ENCODE measurements at places on chromosomes 2 and 18.

GRCh38 chr18:48815581-48816324, 135.0 kb downstream of the SMAD7 start:
- DNase-seq: no peak

DNA sequence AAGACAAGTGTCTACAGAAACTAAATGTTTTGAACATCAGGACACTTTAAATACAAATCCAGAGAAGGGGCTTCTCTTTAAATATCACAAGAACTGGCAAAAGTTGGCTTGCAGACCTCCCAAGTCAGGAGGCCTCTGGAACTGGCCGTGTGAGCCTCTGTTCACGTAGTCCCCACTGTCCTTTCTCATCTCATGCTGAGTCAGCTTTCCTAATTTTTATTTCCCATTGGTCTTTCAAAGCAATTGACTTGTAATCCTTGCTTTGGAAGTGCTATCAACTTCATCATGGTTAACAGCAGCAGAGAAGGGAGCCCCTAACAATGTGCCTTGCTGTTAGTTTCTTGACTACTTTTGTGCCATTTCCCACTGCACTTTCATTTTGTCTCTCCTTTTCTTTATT, 303.3 kb downstream of the DPP10 start:
- DNase-seq: no peak

DNA sequence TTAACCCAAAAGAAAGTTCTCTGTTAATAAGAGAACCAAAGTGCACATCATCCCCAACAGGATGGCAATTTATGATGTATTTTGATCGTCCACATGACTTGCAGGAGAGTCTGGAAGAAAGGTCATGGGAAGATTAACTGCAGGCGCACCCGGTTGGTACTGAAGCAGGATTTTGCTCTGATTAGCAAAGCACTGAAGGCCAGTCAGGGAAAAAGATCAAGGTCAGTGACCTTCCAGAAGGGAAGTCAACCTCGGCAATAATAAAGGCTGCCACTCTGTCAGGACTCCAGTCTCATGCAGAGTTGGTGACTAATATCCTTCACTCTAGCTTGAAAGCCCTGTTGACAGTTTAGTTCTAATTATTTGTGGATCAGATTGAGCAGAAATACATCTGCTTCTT, 432.7 kb upstream of the RAB12 start:
- no peak for DNase-seq

- DNase-seq: no peak
Measured at GRCh38 chr2:158484892-158485556, 28.3 kb downstream of the PKP4 start.

DNA sequence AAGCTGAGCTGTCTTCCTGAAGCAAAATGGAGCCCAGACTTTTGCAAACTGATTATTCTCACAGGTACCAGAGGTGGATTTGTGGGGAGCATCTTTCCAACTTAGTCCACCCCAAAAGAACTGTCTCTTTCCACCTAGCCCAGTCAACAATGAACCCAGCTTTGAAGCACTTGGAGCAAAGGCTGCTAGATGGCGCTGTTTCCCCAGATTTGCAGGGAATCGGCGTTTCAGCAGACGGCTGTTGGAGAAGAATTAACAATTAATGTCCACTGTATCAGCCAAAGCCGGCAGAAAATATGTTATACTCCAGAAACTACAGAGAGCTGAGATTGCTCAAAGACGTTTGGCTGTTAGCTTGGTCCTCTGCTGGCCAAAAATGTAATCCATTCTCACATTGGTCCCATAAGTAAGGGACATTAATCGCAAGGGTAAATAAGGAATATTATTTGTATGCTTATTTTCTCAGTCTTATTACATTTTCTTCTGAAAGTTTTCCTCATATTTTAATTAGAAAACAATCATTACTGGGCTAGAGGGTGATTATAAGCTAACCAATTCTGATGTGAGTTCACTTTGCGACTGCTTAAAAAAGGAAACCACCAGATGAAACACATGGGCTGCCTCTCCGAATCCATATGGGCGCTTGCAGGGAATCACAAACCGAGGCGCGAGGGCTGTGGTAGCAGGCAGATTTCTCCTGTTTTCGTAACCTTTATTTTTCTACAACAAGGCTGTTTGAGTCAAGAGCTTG, 423.8 kb upstream of the MEX3C start:
- peak; percentile 89 for DNase-seq

- DNase-seq: no peak
Measured at GRCh38 chr2:233003658-233004555, 9.1 kb downstream of the NGEF start.

GRCh38 chr18:22900558-22901238, 32.4 kb upstream of the RBBP8 start:
- DNase-seq: peak; percentile 88

DNA sequence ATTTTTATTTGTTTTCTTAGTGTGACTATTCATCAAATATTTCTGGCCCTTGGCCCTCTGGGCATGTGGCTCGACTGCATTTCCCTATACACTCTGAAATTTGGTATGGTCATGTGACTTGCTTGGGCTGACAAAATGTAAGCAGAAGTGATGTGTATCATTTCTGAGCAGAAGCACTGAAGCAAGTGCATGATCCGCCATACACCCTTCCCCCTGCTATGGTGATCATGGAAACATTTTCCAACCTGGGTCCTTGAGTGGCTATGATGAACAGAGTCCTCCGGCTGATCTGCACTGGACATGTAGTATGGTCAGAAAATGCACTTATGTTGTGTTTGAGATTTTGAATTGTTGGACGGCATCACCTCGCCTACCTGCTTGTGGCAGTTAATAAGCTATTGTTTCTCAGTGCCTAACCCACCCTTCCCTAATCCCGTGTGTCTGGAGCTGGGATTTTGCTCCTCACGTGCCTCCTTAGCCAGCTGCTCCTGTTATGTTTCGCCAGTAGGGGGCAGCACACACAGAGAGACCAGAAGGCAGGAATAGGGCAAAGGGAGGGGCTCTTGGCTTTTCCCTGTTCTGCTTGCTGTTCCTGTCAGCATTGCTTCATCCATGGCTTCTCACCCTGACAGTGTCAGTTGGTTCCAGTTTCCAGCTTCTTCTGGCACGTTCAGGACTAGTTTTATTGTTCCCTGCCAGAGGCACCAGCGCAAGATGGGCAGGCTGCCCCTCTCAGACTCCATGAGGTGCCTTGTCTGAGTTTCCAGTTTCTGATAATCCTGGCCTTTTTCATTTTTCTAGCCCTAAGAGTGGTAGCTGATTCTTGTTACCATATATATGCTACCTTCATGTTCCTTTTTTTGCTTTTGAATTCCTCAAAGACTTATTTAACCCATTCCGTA, 207.4 kb downstream of the ARL6IP6 start:
- DNase-seq: peak; percentile 67

GRCh38 chr2:206962966-206963365, 23.6 kb downstream of the CPO start:
- DNase-seq: no peak

GRCh38 chr2:74857725-74858124, 23.8 kb downstream of the HK2 start:
- DNase-seq: no peak

DNA sequence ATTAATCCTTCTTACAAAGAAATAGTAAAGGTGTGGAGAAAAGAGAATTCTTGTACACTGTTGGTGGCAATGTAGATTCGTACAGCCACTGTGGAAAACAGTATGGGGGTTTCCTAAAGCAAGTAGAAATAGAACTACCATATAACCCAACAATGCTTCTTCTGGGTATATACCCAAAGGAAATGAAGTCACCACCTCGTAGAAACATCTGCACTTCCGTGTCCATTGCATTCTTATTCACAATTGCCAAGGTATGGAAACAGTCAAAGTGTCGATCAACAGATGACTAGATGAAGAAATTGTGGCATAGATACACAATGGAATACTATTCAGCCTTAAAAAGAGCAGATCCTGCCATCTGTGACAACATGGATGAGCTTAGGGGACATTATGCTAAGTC, 93.4 kb upstream of the TGIF1 start:
- no peak for DNase-seq

DNA sequence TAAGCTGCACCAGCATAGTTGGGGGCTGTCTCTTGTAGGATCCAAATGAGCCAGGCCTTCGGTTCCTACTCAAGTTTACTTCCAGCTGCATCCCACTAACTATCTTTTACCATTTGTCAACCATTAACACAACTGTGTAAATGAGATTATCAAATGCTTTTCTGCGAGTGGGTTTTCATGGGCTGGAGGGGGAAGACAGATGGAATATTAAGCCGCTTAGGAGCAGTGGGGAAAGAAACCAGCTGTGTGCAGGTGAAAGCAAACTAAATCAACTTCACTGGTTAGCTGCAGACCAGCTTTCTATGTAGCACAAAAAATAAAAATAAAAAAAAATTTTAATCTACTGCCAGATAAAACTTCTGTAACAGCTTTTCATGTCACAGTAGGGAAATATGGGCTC, 307.3 kb upstream of the FBXO11 start:
- no peak for DNase-seq

DNA sequence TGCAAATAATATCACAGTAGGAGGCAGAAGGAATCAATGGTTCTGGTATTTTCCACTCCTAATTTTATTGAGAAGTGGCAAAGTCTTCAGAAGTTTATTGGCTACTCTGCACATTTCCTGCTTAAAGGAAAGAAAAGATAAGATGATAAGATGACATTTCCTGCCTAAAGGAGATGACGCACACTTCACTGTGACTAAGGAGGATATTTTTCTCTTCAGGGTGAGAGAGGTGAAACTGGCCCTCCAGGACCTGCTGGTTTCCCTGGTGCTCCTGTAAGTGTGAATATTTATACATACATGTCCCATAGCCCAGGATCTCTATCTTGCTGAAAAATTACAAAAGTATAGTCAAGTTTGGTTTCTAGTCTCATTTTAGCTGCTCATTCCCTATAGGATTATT, 27.9 kb downstream of the COL3A1 start:
- DNase-seq: no peak

- peak; percentile 62 for DNase-seq
Measured at GRCh38 chr18:10032331-10033015, 118.7 kb downstream of the VAPA start.

- DNase-seq: peak; percentile 59
Measured at GRCh38 chr2:117771969-117772630, 42.4 kb upstream of the DDX18 start.

GRCh38 chr18:79300413-79300812, 95.3 kb upstream of the NFATC1 start:
- no peak for DNase-seq

GRCh38 chr2:30505500-30506180, 58.6 kb downstream of the LCLAT1 start:
- DNase-seq: no peak

- DNase-seq: peak; percentile 66
Measured at GRCh38 chr2:55923091-55923981, at the start of gene EFEMP1. EFEMP1 (minus strand) TSS chr2:55923782; CDS start chr2:55922440, 1,342 bp downstream.

DNA sequence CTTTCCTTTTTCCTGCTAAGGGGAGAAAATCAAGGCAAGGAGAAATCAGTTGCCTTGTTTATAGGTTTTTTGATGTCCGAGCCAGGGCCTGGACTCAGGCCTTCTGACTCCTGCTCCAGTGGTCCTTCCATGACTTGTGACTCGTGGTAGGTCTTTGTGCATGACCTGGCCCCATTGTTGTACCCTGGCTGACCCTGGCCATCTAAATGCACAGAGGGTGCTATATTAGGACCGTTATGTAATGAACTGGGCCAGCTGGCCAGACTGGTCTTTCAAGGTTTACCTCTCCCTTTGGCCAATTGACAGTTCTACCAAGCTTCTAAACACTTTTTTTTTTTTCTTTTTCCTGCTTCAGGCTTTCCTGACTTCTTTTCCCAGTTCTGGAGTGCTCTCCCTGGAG, 81.1 kb downstream of the SETBP1 start:
- no peak for DNase-seq

GRCh38 chr18:75548353-75548905, 120.9 kb upstream of the SMIM21 start:
- DNase-seq: peak; percentile 76

DNA sequence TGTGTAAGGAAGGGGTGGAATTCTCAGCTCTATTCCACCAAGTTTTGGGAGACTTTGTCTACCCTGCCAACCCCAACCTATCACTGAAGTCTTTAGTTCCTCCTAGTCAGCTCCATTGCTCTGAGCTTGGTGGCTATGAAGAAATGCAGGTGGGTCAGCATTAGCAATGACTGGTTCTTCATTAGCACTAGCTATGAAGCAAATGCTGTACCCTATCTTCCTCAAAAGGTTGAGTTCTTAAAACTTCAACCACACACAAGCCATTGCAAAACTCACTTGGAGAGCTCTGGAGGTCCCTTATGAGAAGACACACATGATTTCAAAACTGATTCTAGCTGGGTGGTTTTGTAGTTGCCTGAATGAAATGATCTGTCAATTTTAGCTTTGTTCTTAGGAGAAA, 193.8 kb downstream of the IKZF2 start:
- no peak for DNase-seq

DNA sequence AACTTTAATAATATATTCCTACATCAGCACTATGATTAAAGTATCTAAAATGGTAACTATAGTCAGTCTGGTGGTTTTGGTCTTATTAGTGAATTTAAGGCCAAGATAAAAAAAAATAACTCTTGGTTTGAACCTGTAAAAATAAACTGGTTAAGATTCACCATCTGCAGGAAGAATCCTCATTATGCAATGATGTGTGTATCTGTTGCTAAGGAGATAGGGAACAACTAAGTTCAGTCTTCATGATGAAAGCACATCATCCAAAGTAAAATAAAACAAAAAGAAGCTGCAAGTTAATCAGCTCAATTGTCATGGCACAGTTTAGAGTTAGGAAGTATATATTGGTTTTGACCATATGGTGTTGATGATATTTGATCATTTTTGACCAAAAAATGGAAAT, 466.0 kb downstream of the NYAP2 start:
- DNase-seq: no peak

DNA sequence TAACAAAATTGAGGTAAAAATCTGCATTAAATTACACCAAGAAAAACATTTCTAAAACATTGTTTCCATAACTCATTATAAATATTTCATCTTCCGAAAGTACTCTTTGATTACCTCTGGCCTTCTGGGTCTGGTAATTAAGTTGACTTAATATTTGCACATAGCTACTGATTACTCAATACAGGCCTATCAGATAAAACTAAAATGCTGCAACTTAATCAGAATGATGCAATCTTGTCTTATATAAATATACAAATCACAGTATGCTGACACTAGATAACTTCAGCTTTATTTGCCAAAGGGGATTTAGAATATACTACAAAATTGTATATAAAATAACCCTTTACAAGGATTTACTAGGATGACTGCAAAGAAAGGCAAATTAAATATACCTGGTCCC, 49.3 kb downstream of the SLC35F5 start:
- no peak for DNase-seq

DNA sequence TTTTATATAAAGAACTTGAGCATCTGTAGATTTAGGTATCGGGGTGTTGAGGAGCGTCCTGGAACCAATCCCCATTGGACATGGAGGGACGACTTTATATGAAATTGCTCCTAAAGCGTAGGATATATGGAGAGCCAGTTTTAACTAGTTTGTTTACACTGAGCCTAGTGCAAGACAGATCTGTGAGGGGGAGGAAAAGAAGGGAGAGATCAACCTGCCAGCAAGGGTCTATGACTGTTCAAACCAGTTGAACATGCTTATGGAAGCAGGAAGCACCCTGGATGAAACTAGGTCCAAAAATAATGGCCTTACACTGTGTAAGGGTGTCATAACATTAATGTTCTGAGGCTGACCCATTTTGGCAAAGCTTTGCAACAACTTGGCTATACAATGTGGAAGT, 34.0 kb upstream of the SLC40A1 start:
- peak; percentile 21 for DNase-seq

GRCh38 chr2:195413422-195413821, 243.6 kb upstream of the SLC39A10 start:
- DNase-seq: no peak

Measured in tongue (tissue), 3 donors.